ENCODE measurements at places on chromosomes 7 and 10.
A peak's percentile ranks its signal among the peaks of the same experiment; 100 is the strongest.

DNA sequence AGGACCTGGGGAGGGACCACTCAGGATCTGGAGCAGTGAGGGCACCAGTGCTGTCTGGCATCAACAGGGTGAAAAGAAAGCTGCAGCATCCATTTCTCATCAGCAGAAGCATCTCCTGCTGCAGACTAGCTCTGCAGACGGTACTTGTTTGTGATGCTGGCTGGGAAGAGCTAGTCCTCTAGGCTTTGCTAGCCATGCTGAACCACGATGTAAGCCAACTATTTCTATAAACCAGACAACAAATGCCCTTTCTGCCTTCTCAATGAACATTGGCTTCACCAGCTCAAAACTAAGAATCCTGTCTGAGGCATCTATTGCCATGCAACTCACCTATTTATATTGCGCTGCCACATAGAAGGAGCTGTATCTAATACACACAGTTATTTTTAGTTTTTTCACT, 65.6 kb downstream of the CTTNBP2 start:
- DNase-seq: no peak

DNA sequence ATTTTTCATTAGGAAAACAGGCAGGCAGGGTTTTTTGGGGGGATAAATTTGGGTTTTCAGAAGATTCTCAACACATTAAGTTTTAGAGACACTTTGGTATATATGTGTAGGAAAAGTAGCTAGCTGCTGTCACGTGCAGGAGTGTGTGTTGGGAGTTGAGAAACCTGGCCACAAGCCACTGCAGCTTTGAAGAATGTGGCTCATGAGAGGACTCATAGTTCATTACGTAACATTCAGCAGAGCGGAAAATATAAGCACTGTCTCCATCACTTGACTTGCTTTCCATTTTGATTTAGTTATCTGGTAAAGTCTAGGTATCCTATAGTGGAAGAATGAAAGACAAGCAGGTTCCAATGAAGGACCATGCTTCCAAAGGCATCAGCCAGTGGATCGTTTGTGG, 31.2 kb downstream of the SMNDC1 start:
- peak; percentile 93 for DNase-seq

DNA sequence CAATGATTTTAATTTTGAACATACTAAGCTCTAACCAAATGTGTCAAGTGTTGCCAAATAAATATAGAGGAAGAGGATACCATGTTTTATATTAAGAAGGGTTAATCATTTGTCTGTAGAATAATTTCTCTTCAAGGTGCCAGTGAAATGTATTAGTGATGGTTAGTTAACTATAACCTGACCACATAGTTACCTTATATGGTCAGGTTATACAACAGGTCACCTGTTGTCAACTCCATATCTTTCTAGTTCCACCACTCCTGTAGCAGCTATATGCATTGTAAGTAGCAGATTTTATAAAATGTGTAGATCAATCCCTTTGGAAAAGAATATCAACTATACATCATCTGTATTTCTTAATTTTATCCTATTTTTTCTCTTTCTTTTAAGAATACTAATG, 35.1 kb downstream of the PTPRZ1 start:
- no peak for DNase-seq

- no peak for DNase-seq
Measured at GRCh38 chr10:1519391-1519790, 217.9 kb downstream of the ADARB2 start.

- no peak for DNase-seq
Measured at GRCh38 chr10:51862149-51862548, 162.8 kb upstream of the CSTF2T start.

GRCh38 chr10:23459308-23459939, 20.5 kb downstream of the OTUD1 start:
- DNase-seq: no peak

- DNase-seq: no peak
Measured at GRCh38 chr10:17113889-17114540, 15.6 kb downstream of the CUBN start.

- DNase-seq: no peak
Measured at GRCh38 chr7:33623267-33623666, 282.1 kb upstream of the BMPER start.
